ENCODE measurements at places on chromosomes 3 and 15. TPM values are rescaled to one million over a fixed set of nuclear protein-coding genes. Genes with fewer than 3 reads are reported as not detected.

DNA sequence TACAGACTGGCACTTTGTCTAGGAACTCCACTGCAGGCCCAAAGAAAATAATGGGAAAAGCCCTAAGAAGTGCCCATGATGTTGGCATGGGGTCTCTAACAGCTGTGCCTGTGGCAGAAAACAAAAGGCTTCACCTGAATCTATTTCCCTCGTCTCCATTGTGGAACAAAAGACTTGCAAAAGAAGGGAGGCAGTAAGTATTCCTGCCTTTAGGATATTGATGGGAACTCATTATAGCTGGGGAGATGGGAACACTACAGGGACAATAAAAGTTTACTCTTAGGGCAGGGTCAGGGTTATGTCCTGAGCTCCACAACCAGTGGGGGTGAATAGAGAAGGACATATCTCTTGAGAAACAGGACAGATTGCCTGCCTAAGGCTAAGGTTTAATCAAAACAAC, 930.6 kb upstream of the EPHA6 start:
- no peak overlapping the region for H3K27ac ChIP-seq
- H3K4me1 ChIP-seq: no peaks in the 10 kb centered on the region
- H3K4me3 ChIP-seq: no peak overlapping the region
- no peak for DNase-seq
- H3K27me3 ChIP-seq: no peaks in the 10 kb centered on the region

DNA sequence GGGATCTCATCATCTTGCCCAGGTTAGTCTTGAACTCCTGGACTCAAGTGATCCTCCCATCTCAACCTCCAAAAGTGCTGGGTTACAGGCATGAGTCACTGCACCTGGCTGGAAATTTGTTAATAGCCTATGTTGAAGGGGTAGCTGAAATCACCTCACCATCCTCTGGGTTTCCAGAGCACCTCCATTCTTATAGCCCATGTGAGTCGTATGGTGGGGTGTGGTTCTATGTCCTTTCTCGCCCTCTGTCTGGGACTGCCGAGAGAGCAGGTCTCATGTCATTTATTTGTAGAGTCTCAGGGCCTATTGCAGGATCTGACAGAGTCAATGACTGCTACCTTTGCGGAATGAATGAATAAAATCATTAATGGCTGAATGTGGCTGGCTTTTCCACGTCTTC, 20.9 kb downstream of the CEMIP start:
- no peak overlapping the region for H3K27ac ChIP-seq
- peaks cover 4% of the 10 kb centered on the region for H3K27me3 ChIP-seq
- H3K36me3 ChIP-seq: no peaks in the 10 kb centered on the region
- H3K4me3 ChIP-seq: no peak overlapping the region
- no peak for DNase-seq
- H3K4me1 ChIP-seq: no peaks in the 10 kb centered on the region

GRCh38 chr3:39090922-39091321, 16.5 kb downstream of the GORASP1 start:
- DNase-seq: no peak
- peaks cover 100% of the 10 kb centered on the region for H3K36me3 ChIP-seq
- no peak overlapping the region for H3K27ac ChIP-seq

- H3K36me3 ChIP-seq: peaks cover 10% of the 10 kb centered on the region
- peak; percentile 16 for DNase-seq
- peak overlapping the region; percentile 97 for H3K27ac ChIP-seq
Observed at GRCh38 chr3:50297896-50298725, 1.1 kb downstream of the HYAL3 start.

Gene SETD2
- 26.4 TPM for total RNA-seq

Gene GOLGA8T
- 0.47 TPM for total RNA-seq

- no peaks in the 10 kb centered on the region for H3K27me3 ChIP-seq
- peaks cover 5% of the 10 kb centered on the region for H3K36me3 ChIP-seq
- peak overlapping the region; percentile 60 for H3K27ac ChIP-seq
- H3K4me1 ChIP-seq: peaks cover 72% of the 10 kb centered on the region
- no peak for DNase-seq
Observed at GRCh38 chr3:98779541-98780335, 16.6 kb downstream of the ST3GAL6 start.

Gene BTLA
- not detected for total RNA-seq

- no peaks in the 10 kb centered on the region for H3K27me3 ChIP-seq
- H3K36me3 ChIP-seq: no peaks in the 10 kb centered on the region
- no peak overlapping the region for H3K4me3 ChIP-seq
- DNase-seq: no peak
- no peak overlapping the region for H3K27ac ChIP-seq
Observed at GRCh38 chr3:8864402-8865350, 95.3 kb upstream of the OXTR start.

DNA sequence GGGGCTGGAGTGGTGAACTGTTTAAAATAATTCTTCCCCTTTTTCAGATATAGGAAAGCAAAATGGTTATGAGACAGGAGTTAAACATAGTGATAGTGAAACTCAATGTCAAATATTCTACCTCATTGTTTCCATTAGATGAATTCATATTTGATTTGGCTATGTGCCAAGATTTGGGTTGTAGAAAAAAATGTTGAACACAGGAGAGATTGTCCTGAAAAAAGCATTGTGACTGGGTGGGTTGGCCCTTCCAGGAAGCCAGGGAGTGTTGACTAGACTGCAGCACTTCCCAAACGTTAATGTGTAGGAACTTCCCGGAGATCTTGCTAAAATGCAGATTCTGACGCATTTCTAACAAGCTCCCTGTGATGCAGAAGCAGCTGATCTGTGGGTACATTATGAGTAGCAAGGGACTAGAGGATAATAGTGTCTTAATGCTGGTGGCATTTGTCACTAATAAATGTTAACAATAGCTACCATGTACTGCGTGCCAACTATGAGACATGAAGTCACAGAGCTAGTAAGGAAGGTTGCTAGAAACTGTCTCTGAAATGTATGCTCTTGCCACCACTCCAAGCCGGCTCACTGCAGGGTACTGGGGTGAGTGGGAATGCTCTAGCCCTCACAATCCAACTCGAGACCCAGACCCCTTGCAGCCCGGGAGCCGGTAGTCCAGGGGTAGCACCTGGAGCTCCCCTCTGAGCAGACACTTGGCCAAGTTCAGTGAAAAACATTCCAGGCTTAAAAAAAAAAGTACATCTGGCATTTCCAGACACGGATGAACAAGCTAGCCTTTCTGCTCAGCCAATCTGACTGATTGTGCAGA, 120.6 kb downstream of the CD47 start:
- H3K4me1 ChIP-seq: peaks cover 20% of the 10 kb centered on the region
- no peak overlapping the region for H3K4me3 ChIP-seq
- H3K27me3 ChIP-seq: no peaks in the 10 kb centered on the region
- no peaks in the 10 kb centered on the region for H3K36me3 ChIP-seq

Gene LNP1
- total RNA-seq: 4.2 TPM

DNA sequence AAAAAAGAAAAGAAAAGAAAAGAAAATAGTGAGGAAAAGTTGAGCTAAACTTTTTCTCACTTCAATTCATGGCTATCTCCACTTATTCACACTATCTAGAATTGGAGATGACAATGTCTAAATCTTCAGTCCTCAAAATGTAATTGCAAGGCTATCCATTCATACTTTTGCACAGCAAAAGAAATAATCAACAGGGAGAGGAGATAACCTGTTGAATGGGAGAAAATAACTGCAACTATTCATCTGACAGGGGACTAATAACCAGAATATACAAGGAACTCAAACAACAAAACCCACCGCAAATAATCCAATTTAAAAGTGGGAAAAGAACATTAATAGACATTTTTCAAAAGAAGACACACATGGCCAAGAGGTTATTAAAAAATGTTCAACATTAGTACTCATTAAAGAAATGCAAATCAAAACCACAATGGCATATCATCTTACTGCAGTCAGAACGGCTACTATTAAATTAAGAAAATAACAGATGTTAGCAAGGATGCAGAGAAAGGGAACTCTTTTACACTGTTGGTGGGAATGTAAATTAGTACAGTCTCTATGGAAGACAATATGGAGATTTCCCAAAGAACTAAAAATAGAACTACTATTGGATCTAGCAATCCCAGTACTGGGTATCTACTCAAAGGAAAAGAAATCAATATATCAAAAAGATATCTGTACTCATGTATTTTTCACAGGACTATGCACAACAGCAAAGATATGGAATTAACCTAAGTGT, 73.5 kb upstream of the PPIB start:
- no peak overlapping the region for H3K27ac ChIP-seq
- H3K36me3 ChIP-seq: no peaks in the 10 kb centered on the region
- H3K27me3 ChIP-seq: no peaks in the 10 kb centered on the region
- no peak overlapping the region for H3K4me3 ChIP-seq
- H3K4me1 ChIP-seq: no peaks in the 10 kb centered on the region
- DNase-seq: no peak

Gene SLC6A20
- not detected for total RNA-seq

Gene MORC1
- total RNA-seq: not detected

- no peak overlapping the region for H3K4me3 ChIP-seq
- no peak overlapping the region for H3K27ac ChIP-seq
- no peaks in the 10 kb centered on the region for H3K27me3 ChIP-seq
- DNase-seq: no peak
Observed at GRCh38 chr3:17686613-17687012, 55.8 kb downstream of the TBC1D5 start.

GRCh38 chr3:138119423-138119766, 4.0 kb upstream of the DZIP1L start:
- DNase-seq: no peak
- no peaks in the 10 kb centered on the region for H3K27me3 ChIP-seq
- peaks cover 20% of the 10 kb centered on the region for H3K4me1 ChIP-seq
- H3K4me3 ChIP-seq: no peak overlapping the region
- no peaks in the 10 kb centered on the region for H3K36me3 ChIP-seq

Gene SH2D7
- total RNA-seq: not detected

Gene SMCO1
- 73.0 TPM for total RNA-seq

Gene NOX5
- not detected for total RNA-seq

Gene DCUN1D1
- total RNA-seq: 31.7 TPM

DNA sequence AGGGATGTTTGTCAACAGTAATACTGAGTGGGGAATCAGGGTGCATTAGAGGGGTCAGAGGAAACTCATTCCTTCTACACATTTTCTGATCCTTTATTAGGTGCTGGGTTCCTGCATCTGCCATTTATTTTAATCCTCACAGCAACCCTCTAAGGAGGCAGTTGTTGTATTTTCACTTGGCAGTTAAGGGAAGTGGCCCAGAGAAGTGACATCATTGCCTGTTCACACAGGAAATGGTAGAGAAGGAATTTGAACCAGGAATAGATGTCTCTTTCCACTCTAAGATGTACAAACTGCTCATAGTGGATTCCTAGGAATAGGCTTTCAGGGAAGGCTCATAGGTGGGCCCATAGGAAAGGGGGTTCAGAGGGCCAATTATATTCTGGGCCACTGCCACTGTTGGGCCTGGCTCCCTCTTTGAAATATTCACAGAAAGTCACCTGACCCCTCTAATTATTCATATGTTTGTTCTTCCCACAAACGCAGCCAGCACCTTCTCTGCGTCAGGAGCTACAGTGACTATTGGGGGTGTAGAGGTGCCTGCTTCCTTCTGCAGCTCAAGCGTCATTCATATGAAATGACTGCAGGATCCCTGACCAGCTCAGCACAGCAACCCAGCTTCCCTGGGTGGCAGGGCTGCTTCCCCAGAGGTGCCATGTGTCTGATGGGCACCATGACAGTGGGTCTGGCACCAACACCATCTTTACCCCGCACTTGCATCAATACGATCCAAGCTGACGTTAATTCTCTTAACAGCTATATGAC, 163.9 kb upstream of the SMAD3 start:
- DNase-seq: no peak

- no peak overlapping the region for H3K4me3 ChIP-seq
- H3K36me3 ChIP-seq: no peaks in the 10 kb centered on the region
- H3K4me1 ChIP-seq: peaks cover 66% of the 10 kb centered on the region
- DNase-seq: no peak
- peak overlapping the region; percentile 91 for H3K27ac ChIP-seq
- no peaks in the 10 kb centered on the region for H3K27me3 ChIP-seq
Observed at GRCh38 chr3:14533457-14533958, 6.6 kb downstream of the GRIP2 start.

DNA sequence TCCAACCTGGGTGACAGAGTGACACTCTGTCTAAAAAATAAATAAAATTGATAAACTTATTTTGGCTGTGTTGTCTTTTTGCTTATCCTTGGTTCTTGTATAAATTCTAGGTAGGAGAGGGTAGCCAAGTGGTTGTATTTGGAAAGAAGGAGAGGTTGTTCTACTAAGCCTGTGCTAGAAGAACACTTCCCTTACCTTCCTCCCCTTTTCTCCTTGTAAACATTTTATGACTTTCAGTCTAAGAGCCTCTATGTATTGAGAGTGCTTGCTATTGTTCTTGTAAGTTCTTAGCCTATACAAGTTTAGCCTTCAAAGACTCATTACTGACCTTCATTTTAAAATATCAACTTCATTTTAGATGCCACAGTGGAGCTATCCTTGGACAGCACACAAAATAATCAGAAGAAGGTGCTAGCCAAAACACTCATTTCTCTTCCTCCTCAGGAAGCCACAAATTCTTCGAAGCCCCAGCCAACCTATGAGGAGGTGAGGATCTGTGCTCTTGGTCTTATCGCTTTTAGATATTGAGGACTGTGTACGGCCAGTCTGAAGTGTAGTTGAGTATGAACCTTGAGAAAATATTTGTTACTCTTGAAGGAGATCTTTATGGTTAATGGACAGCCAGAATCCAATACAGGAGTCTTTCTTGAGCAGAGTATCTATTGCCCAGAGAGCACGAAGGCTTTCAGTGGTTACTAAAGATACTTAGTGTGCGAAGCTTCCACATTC, 22.1 kb downstream of the SNX1 start:
- DNase-seq: no peak
- no peak overlapping the region for H3K27ac ChIP-seq
- no peak overlapping the region for H3K4me3 ChIP-seq
- peaks cover 10% of the 10 kb centered on the region for H3K4me1 ChIP-seq
- H3K36me3 ChIP-seq: peaks cover 100% of the 10 kb centered on the region

DNA sequence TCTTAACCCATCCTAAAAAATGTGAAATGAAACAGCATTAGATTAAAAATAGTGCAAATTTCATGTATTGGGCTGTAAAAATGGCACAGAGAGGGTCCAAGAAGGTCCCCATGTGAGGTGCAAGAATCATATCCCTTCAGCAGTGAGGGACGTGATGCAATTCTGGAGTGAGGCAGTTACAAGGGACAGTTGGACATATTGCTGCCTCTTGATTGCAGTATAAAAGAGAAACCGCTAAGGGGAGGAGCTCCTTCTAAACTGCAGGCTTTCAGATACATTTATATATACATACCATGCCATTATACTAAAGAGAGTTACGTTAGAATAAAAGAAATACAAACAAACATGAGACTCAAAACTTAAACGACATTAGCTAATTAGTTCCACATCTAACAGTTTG, 304.2 kb upstream of the CTNNB1 start:
- H3K36me3 ChIP-seq: no peaks in the 10 kb centered on the region
- no peaks in the 10 kb centered on the region for H3K27me3 ChIP-seq
- H3K4me1 ChIP-seq: no peaks in the 10 kb centered on the region
- H3K4me3 ChIP-seq: no peak overlapping the region

DNA sequence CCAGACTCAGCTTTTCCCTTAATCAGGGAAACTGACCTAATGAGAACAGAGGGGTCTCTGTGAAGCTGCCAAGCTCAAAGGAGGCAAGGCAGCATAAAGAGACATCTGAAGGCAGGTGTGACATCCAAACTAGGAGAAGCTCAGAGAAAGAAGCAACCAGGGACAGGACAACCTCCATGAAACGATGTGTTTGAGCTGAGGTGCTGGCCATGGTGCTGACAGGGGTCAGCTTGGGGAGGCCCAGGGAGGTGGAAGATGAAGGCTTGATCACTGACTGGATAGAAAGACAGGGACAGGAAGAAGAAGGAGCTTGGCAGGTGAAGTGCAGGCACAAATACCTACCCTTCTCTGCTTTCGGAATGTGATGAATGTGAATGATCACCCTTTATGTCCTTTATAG, 179.5 kb upstream of the NSMCE3 start:
- H3K36me3 ChIP-seq: no peaks in the 10 kb centered on the region
- no peak overlapping the region for H3K4me3 ChIP-seq
- no peak overlapping the region for H3K27ac ChIP-seq
- no peak for DNase-seq
- peaks cover 14% of the 10 kb centered on the region for H3K4me1 ChIP-seq

All from left ventricle myocardium inferior (tissue), 1 donor.